Cerebellar nuclear complex (tissue), 1 donor: ENCODE measurements at places on chromosomes 1 and 21.

GRCh38 chr1:84742653-84743052 is 52.4 kb upstream of the SSX2IP start:
- DNase-seq = no peak

GRCh38 chr1:241895013-241895412 is 47.0 kb downstream of the EXO1 start:
- no peak for DNase-seq

DNA sequence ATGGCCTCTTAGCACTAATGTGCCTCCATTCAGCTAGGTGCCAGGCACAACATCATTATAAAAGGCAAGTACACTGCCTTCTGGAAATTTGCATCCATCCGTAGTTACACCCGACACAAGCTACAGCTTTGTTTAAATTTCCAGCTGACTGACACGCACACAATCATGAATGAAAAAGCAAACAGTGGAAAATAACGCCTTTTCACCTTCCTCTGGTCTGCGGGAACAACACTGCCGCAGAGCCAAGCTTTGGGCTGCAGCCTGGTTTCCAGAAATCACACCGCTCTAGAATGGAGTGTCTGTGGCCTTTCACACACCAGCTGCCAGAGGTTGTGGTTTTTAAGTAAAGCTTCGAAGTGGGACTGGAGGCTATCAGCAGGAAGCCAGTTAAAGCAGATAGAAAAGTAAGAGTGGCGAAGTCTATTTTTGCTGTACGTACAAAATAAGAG is 142.8 kb upstream of the COA6 start:
- DNase-seq = no peak

- no peak for DNase-seq
These were observed 51.1 kb downstream of the CD247 start for GRCh38 chr1:167467126-167467710.

DNA sequence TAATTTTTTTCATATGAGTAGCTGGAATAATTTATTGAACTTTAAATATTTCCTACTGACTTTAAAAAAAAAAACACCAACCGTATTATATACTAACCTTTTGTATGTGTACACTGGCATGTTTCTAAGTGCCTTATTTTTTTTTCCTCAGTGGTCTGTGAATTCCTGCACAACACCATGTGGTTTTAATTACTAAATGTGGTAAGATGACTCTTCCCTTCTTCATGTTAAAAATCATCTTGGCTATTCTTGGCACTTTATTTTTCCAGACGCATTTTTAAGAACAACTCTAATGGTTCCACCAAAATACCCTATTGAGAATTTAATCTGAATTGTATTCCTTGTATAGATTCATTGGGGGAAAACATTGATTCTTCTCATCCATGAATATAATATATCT is 28.4 kb downstream of the PPP2R5A start:
- DNase-seq = no peak

- DNase-seq = no peak
These were observed 14.4 kb downstream of the CELSR2 start for GRCh38 chr1:109263597-109264378.

GRCh38 chr1:203600782-203601513 is 25.7 kb upstream of the ATP2B4 start:
- DNase-seq = no peak

DNA sequence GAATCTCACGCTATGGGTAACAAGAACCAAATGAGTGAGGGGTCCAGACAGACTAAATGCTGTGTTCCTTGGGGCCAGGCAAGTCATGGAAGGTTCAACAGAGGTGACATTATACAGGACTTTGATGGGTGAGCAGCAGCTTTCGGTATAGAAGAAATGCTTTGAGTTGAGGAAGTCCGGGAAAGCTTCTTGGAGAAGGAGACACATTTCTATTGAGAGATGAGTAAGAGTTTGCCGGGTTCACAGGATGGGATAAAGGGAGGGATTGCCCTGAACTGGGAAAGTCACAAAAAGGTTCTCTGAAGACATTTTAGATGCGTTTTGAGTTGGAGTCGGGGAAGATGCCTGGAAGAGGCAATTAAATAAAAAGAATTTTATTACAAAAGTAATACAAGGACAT is 580 bp upstream of the AZIN2 start:
- no peak for DNase-seq

- no peak for DNase-seq
These were observed 351.6 kb upstream of the NCAM2 start for GRCh38 chr21:20646431-20647165.

GRCh38 chr1:164720440-164721227 is 161.7 kb downstream of the PBX1 start:
- no peak for DNase-seq

DNA sequence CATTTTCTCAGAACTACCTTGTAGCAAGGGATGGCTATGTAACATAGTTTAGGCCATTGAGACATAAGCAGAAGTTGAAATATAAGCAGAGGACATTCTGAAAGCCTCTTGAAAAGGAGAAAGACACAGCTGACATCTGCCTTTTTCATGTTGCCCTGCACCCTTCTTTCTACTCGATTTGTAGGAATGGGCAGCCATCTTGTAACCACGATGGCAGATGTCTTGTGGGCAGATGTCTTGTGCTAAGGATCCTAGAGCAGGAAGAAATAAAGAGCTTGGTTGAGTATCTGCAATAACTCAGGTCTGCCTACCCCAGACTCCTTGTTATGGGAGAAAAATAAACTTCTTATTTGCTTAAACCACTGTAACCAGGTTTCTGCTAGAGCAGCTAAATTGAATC is 351.0 kb downstream of the PDE4B start:
- DNase-seq = no peak

DNA sequence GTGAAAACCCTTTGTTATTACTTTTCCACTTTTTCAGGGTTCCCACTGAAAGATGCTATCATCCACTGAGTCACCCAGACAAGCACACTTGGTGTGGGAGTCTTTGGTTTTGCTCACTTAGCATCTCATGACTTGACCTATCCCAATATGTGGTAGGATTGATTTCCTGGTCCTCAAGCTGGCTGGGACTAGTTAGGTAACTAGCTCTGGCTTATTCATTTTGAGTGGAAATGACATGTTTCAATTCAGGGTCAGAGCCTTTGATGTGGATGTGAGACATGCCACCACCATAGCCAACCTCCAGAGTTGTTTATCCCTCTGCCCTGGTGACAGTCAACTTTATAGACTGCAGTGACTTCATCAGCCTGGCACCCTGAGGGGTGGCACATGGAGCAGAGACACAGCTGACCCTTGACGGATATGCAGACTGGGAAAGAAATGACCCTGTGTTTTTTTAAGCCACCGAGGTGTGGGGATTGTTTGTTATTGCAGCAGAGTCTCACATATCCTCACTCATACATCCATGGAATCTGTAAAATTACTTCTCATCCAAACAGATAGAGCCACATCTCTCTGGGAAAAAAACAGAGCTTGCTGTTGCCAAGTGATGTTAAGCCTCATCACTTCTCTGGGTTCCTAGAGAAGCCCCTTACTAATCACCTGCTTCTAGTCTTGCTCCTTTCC is 699.9 kb downstream of the MATN1 start:
- DNase-seq = no peak

GRCh38 chr1:193431265-193431977 is 245.0 kb upstream of the B3GALT2 start:
- no peak for DNase-seq

GRCh38 chr1:169762699-169763098 is 28.8 kb upstream of the SELE start:
- no peak for DNase-seq

DNA sequence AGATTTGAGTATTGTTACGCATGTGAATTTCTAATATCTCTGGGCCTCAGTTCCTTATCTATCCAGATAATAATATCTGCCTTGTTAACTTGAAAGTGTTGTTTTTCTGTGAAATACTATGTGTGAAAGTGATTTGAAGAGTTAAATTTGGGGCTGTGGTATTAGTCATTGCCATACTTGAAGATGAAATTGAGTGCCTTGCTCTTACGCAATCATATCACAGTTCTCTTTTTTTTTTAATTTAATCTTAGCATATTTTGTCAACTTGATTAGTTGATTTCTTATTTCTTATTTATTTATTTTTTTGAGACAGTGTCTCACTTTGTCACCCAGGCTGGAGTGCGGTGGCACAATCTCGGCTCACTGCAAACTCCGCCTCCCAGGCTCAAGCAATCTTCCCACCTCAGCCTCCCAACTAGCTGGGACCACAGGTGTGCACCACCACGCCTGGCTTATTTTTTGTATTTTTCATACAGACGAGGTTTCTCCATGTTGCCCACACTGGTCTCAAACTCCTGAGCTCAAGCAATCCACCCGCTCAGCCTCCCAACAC is 31.0 kb downstream of the AGO4 start:
- DNase-seq = no peak

DNA sequence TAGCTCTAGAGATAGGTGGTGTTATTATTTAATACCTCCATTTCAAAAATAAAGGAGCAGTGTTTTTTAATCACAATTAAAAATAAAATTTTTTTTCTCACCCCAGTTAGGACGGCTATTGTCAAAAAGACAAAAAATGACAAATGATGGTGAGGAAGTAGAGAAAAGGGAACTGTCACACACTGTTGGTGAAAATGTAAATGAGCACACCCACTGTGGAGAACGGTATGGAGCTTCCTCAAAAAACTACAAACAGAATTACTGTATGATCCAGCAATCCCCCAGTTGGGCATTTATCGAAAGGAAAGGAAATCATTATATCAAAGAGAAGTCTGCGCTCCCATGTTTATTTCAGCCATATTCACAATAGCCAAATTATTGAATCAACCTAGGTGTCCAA is 148.7 kb upstream of the NR5A2 start:
- no peak for DNase-seq

- DNase-seq = no peak
These were observed 4.6 kb upstream of the BTG2 start for GRCh38 chr1:203300441-203301330.

GRCh38 chr1:228940926-228941325 is 205.6 kb downstream of the RHOU start:
- DNase-seq = no peak

- no peak for DNase-seq
These were observed 705 bp upstream of the SLC50A1 start for GRCh38 chr1:155134880-155135414.

- no peak for DNase-seq
These were observed 522.4 kb downstream of the MATN1 start for GRCh38 chr1:30201015-30201414.
